AG09319 (cell line): ENCODE measurements at places on chromosomes 7 and 10.

- no peak for DNase-seq
Observed at GRCh38 chr7:106418526-106418925, 133.7 kb upstream of the NAMPT start.

- no peak for DNase-seq
Observed at GRCh38 chr10:121260377-121260776, 337.9 kb downstream of the FGFR2 start.

DNA sequence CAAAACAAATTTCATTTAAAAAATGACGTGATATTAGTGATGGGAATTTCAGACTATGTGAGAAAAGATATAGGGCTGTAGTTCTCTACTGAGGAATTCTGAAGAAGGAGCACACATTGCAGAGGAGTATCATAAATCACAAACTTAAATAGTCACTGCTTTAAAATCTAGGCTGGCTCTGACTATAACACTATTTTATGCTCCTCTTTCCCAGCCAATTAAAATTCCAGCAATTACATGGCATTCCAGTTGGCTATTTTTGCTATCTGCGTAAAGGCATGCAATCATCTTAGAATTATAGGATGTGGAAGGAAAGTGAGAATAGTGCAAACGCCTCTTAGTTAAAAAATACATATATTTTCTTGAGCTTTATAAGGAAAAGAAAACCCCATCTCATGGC, 123.1 kb downstream of the GNAI1 start:
- no peak for DNase-seq

- no peak for DNase-seq
Observed at GRCh38 chr7:57361406-57361805, 88.6 kb upstream of the ZNF716 start.

GRCh38 chr10:116866066-116866465, 16.8 kb downstream of the ENO4 start:
- no peak for DNase-seq

GRCh38 chr7:142024547-142024946, 28.9 kb downstream of the MGAM start:
- no peak for DNase-seq
